ENCODE measurements at places on chromosomes 2 and 18.

DNA sequence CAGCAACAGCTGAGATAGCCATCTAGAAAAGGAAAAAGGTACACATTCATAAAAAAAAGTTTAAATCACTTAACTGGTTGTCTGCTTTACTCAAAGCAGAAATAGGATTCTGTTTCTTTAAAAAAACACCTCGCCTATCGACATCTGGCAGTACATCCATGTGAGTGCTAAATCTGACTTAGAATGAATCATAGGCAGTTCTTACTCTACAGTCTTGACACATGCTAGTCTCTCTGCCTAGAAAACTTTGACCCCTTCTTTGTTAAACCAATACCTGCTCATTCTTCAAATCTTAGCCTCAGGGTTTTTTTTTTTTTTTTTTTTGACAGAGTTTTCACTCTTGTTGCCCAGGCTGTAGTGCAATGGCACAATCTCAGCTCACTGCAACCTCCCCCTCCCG is 37.1 kb upstream of the GPR75 start:
- DNase-seq = no peak

GRCh38 chr18:75246721-75247610 is 36.4 kb downstream of the TSHZ1 start:
- no peak for DNase-seq

- DNase-seq = no peak
Measured at GRCh38 chr2:28068088-28068487, 177.6 kb downstream of the BABAM2 start.

DNA sequence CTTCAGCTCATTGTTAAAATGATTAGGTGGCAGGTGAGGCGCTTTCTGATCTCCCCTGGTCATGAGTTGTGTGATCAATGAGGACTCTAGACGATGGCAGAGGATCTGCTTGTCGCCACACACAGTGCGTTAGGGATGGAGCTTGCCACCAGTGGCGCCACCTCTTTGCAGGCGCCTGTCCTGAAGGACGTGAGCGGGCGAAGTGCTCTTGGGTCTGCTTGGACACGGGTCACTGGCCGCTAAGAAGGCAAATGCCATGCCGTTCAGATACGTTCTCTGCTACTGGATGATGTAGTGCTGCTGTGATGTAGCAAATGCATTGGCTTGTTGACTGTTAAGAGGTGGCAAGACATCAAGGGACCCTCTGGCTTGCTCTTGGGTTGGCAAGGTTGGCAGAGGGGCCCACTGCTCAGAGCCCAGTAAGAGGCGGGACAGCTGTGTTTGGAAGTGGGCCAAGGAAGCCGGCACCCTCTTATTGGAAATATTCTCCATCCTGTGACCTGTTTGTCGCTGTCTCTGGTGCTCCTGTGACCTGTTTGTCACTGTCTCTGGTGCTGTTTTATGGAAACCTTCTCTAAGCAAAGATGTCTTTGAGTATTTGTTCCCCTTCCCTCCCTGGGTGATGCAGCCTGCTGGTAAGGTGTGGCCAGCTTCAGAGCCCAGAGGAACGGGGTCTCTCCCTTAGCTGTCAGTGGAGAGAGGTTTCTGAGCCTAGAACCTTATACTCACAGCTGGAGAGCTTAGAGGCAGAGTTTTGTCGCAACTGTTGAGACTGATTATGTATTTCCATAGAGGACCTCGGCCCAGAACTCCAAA is 14.6 kb downstream of the LDLRAD4 start:
- DNase-seq = no peak

DNA sequence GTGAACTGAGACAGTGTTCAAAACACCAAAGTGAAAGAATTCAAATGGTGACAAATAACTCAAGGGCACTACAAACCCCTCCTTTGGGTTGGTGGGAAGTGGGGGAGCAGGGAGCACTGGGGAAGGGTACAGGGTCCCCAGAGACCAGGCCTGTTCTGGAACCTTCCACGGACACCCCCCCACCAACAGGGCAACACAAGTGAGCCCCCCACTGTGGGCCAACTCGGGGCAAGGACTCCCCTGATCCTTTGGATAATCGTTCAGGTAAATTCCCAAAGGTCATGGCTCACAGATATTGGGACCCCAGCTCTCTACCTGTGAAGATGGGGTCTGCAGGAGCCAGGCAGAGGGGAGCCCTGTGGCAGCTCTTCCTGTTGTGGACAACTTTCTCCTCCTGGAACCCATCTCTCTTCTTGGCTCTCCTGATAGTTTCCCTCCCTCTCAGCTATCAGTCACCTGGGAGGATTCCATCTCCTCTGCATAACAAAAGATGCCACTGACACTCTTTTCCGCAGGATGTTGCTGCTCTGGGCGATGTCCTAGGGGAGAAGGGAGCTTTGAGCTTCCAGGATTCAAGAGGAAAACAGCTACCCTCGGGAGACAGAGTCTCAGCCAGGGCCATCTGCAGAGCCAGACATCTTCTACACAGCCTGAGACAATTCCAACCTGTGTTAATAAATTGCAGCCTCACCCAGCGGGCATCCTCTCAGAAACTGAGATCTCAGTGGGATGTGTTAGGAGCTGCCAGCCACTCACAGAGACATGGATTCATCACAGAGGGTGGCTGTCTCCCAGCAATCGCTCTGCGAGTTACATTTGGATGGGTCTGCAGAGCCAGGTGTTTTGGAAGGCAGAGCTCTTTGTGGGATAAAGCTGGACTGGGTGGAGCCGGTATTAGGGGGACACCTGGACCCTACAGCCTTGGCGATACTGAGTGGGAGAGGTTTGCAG is 35.4 kb downstream of the MBP start:
- DNase-seq = no peak

GRCh38 chr18:785242-785641 is 26.8 kb downstream of the YES1 start:
- DNase-seq = no peak

DNA sequence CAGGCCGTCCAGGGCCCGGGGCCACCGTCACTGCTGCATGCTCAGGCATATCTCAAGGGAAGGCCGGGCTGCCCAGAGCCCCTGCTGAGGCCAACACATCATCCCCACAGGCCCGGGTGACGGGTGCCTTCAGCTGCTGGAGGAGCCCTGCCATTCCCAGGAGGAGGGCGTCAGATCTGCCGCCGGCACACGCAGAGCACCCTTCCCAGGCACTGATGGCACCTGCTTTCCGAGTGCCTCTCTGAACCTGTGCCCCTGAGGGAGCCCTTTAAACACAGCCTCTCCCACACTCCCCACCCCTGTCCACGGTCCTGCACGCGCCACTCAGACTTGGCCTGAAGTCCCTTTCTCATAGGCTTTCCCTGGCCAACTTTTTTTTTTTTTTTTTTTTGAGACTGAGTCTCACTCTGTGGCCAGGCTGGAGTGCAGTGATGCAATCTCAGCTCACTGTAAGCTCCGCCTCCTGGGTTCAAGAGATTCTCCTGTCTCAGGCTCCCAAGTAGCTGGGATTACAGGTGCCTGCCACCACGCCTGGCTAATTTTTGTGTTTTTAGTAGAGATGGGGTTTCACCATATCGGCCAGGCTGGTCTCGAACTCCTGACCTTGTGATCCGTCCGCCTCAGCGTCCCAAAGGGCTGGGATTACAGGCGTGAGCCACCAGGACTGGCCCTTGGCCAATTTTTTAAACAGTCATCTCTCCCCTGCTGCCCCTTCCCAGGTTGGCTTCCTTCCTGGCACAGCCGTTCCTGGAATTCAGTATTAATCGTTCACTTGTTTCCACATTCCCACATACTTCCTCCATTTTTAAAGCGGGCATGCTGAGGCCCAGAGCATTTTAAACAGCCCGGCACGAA is 211.7 kb downstream of the NDUFA10 start:
- DNase-seq = no peak

GRCh38 chr2:189024901-189025618 is 50.9 kb downstream of the COL3A1 start:
- DNase-seq = no peak

DNA sequence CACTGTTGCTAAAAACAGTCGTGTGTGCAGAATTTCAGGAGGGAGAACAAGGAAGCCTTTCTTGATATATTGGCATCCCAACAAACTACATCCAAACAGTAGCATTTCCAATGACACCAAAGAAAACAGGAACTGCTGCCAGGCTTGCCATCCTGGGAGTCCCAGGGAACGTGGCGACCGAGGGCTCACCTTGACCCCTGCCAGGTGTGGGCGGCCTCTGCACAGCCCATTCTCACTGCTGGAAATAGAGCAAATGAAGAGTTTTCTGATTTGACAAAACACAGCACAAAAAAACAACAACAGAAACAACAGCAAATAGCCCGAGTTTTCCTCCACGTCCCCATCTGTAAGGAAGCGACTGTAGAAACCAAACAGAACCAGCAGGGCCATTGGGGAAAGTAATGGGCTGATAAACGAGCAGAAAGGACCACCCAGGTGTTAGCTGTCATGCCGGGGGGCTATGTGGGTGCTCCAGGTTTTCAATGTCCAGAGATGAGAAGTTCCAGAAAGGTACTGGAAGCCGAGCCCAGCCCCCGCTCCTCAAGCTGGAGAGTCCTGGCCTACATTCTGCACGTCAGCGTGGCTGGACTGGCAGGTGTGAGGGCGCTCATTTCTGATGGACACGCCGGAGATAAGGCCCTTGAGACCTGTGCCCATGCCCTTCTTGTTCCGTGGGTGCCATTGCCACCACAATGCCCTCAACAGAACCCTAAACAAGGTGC is 80.8 kb downstream of the TWIST2 start:
- no peak for DNase-seq

DNA sequence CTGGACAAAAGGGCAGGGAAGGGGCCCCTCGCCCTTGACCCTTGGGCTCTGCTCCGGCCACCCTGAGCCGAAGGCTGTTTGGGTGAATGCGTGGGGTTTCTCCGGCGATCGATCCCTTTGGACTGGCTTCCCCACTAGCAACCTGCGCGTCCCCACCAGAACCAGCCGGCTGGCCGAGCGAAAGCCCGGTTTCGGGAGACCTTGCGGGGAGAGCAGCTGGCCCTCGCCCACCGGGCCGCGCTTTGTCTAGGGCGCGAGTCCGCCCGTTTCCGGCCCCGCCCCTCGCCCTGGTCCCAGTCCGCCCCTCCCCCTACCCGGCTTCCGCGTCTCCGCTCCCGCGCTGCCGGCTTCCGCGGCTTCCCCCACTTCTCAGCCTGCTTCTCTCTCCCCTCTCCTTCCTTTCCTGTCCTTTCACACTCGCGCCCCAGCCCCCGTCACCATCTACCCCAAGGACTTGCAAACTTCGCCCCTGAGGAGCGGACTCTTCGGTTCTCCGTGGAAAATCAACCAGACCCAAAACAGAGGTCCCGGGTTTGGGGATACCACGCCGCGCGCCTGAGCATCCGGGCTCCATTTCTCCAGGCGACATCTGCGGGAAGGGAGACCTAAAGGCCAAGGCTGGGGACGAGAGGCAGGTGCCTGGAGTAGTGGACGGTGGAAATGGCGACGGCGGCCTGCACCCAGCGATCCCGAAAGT is 48.0 kb upstream of the ATP6V1B1 start:
- no peak for DNase-seq

- DNase-seq = no peak
Measured at GRCh38 chr2:51595836-51596235, 563.9 kb upstream of the NRXN1 start.

DNA sequence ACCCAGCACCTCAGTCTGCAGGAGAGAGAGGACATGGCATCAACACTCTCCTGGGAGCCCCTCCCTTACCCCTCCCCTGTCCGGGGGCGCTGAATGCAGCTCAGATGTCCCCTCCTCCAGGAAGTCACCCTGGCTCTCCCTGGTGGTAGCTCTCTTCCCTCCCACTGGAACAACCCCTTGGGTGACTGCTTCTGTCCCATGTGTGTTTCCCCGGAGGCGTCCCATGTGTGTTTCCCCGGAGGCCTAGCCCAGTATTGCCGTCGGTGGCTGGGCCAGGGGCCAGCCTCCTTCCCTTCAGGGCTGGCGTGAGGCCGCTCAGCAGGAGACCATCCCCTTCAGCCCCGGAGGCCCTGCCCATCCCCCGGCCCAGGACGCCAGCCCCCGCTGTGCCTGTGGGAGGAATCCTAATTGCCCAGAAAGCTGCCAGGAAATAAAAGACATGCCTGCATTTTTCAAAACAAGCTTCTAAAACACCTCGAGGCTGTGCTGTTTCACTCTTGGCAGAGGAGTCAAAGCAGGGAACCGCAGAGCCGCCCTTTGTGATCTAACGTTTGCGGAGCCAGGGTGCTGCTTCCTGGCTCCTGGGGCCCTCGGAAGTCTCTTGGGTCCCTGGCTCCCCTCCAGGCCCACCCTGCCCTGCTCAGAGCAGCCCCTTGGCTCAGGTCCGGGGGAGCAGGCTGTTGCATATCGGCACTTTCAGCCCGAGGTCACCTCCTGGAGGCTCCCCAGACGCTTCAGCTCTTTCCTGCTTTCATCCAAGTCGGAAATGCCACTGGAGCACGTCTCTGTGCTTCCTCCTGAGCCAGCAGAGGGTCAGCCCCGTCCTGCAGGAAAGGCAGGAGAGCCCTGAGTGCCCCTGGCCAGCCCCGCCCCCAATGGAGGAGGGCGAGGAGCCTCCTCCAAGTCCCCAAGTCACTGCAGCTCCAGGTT is 11.4 kb downstream of the SNED1 start:
- DNase-seq = no peak

GRCh38 chr2:6236317-6236716 is 544.1 kb downstream of the SOX11 start:
- DNase-seq = no peak
